ENCODE measurements at places on chromosomes 1 and 21. TPM values are rescaled to one million over a fixed set of nuclear protein-coding genes. Genes with fewer than 3 reads are reported as not detected.
A peak's percentile ranks its signal among the peaks of the same experiment; 100 is the strongest.

- DNase-seq, result no peak
Measured at GRCh38 chr1:66220477-66220876, 313.5 kb upstream of the SGIP1 start.

The CGN gene
- 0.22 TPM for polyA plus RNA-seq

The TFF2 gene
- polyA plus RNA-seq, result not detected

The EMC1 gene
- 25.8 TPM for polyA plus RNA-seq

DNA sequence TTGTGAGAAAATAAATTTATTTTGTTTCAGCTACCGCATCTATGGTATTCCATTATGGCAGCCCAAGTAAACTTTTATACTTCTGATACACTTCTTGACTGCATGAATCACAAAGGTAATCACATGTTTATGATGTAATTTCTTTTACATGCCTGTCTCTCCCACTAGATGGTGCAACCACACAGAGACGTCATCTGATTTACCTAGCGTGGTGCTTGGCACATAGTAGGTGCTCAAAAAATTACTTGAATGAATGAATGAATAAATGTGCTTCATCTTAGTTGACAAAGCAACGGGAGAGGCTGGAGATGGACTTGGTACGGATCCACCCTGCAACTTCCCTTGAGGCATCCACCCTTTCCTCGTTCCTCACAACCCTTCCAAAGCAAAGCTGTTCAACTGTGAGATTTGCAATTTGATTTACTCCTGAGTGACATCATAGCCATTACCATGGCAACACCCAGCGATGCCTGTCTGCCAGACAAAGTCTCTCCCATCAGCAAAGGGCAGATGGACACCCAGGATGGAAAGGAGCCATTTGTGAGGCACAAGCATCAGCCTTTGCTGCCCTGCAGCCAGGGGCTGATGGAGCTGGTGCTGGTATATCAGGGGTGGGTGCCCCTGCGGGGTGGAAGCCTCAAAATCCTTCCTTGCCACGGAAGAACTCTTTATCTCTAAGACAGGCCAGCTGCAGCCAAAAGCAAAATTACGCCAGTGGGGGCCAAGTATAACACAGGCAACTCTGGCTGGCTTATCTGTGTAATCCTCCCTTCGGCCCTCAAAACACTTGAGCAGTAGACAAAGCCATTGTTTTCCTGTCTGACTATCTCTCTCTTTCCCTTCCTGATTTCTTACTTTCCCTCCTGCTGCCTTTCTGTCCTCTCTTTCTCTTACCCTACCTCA is 18.9 kb upstream of the VWA5B1 start:
- DNase-seq, result no peak

GRCh38 chr21:35932232-35932911 is 128.0 kb downstream of the SETD4 start:
- peak; percentile 85 for DNase-seq

- peak; percentile 53 for DNase-seq
Measured at GRCh38 chr1:84122780-84123382, 21.2 kb upstream of the PRKACB start.

The TSPAN2 gene
- polyA plus RNA-seq, result 0.09 TPM

DNA sequence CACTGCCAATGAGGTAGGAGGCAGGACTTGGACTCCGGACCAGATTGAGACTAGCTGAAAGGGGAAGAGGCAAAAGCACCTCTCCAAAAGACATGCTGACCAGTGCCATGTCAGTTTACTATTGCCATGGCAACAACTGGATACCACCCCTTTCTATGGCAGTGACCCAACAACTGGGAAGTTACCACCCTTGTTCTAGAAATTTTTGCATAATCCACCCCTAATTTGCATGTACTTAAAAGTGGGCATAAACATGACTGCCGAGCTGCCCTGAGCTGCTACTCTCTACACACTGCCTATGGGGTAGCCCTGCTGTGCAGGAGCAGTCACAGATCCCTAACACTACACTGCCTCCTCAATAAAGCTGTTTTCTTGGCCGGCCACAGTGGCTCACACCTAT is 19.0 kb upstream of the SLC6A9 start:
- DNase-seq, result no peak

DNA sequence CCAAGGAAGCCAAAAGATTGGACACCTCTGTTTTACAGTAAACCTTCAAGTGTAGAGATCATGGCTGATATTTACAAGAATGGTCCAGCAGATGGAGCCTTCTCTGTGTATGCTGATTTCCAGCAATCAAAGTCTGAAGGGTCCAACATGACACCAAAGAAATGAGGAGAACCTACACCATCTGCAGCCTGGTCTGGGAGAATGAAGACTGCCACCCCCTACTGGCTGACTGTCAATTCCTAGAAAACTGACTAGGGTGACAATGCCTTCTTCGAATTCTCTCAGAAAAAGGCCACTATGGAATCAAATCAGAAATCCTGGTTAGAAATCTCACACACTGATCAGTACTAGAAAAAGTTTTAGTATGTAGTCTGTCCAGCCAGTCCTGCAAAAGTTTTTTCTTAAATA is 83.3 kb downstream of the CDC42BPA start:
- DNase-seq, result no peak

GRCh38 chr1:51234721-51235425 is 1.2 kb upstream of the RNF11 start:
- DNase-seq, result peak; percentile 92

The OR4F16 gene
- not detected for polyA plus RNA-seq

DNA sequence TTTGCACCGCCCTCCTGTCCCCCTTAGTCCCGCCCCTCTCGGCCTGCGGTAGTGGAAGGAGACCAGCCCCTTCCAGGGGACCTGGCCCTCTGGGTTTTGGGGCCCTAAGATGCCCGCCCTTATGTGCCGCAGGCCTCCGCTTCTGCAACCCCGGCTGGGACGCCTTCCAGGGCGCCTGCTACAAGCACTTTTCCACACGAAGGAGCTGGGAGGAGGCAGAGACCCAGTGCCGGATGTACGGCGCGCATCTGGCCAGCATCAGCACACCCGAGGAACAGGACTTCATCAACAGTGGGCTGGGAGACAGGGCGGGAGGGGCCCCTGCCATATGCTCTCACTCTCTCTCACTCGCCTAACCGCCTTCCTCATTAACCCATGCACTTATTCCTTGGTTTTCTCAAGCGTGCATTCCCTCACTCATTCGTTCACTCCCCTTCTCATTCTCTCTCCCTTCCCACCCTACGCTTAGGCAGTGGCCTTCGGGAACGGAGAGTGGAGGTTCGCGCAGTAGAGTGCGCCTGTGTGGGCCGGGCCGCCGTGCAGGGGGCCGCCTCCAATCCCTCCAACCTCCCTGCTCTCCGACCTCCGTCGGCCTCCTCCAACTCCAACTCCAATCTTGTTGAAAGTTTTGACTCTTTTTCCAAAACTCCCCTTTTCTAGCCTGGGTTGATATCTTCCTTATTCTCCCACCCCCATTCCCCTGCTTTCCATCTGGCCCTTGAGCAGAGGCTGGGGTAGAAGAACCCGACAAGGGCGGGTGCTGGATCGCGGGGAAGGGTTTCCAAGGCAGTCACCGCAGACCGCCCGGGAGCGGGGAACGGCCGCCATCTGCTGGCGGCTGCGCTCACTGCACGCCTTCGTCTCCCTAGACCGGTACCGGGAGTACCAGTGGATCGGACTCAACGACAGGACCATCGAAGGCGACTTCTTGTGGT is 15.2 kb downstream of the BCAN start:
- DNase-seq, result peak; percentile 81

The C1QB gene
- polyA plus RNA-seq, result 0.16 TPM

DNA sequence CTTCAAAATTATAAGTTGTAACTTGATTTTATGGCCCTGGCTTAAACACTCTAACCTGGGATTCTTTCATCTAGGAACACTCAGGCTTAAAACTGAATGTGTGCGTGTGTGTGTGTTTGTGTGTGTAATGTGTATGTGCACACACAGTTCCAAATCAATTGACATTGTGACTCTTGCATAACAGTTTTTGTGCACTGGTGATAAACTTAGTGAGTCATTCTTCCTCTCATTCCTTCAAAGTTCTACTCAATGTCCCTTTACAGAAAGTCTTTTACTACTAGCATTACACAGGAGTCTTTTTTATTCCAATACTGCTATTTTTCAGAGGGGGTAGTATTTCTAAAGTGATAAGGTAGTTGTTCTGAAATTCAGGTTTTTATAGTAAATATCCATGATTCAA is 943.6 kb downstream of the KCNT2 start:
- DNase-seq, result no peak
